Ovary (tissue), 10 donors: ENCODE measurements at places on chromosomes 6 and 20.

DNA sequence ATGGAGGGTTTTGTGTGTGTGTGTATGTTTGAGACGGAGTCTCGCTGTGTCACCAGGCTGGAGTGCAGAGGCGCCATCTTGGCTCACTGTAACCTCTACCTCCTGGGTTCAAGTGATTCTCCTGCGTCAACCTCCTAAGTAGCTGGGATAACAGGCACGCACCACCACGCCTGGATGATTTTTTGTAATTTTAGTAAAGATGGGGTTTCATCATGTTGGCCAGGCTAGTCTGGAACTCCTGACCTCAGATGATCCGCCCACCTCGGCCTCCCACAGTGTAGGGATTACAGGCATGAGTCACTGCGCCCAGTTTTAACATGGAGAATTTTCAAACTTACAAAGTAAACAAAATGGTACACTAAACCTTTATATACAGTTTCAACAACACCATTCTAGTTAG, 22.8 kb downstream of the AMD1 start:
- DNase-seq, result no peak
- H3K4me1 ChIP-seq, result no peaks in the 10 kb centered on the region
- no peaks in the 10 kb centered on the region for H3K27me3 ChIP-seq

DNA sequence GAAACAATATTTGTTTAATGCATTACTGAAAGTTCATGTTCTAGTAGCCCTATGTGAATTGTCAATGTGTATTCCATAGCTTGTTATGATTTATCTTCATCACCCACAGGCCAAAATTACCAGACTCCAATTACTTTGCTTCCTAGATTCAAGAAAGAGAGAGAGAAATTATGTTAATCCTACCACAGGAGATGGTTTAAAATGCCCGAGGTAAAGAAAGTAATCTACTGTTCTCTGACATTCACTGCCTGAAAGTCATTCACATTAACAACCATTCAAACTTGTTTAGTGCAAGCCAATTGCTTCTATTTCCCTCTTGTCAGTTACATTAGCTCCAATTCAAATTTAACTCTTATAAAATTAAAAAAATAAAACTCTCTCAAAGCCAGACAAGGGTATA, 260.4 kb upstream of the THEMIS start:
- H3K4me3 ChIP-seq, result no peak overlapping the region
- H3K27ac ChIP-seq, result no peak overlapping the region
- H3K27me3 ChIP-seq, result no peaks in the 10 kb centered on the region
- no peak for DNase-seq

- DNase-seq, result no peak
- no peaks in the 10 kb centered on the region for H3K36me3 ChIP-seq
- no peak overlapping the region for H3K4me3 ChIP-seq
- peaks cover 9% of the 10 kb centered on the region for H3K4me1 ChIP-seq
- no peak overlapping the region for H3K27ac ChIP-seq
Measured at GRCh38 chr20:38247166-38247509, 13.4 kb downstream of the KIAA1755 start.

DNA sequence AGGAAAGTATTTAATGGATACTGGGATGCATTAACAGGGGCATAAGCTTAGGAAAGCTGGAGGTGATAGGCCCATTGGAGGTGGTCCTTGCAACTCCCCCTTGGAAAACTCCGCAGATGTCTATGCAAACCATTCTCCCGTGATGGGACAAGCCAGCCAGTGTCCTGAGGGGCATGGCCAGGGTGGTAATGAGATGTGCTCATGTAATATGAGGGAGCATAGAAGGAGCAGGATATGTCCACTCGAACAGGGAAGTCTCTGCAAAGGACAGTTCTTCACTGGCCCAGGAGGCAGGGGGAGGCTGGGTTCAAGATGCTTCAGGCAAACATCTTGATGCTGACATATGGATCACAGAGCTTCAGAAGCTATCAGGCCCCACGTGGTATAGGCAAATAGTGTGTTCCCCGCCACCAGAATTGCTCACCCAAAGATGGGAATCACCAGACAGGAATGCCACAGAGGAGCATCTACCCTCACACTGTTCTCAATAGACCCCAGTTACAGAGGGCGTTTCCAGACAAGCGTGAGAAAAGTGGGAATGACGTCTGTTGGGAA, 201.6 kb upstream of the CDH4 start:
- no peak overlapping the region for H3K27ac ChIP-seq
- H3K36me3 ChIP-seq, result no peaks in the 10 kb centered on the region
- no peaks in the 10 kb centered on the region for H3K27me3 ChIP-seq
- no peak for DNase-seq

DNA sequence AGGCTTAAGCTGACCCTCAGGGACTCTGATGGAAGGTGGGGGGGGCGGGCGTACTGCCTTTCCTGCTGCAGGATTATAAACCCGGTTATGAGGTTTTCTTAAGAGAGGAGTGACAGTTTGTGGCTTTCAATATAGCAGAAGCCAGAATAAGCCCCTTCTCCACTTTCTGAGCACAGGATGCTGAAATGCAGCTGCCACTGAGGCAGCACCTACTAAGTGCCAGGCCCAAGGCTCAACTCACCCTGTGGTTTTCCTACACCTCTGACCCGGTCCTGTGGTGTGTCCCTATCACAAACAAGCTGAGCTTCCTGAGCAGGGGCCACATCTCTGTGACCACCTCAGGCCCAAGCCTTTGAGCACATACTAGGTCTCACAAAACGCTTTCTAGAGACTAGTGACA, 59.6 kb upstream of the NFATC2 start:
- no peak for DNase-seq
- H3K4me1 ChIP-seq, result no peaks in the 10 kb centered on the region
- H3K27ac ChIP-seq, result no peak overlapping the region

DNA sequence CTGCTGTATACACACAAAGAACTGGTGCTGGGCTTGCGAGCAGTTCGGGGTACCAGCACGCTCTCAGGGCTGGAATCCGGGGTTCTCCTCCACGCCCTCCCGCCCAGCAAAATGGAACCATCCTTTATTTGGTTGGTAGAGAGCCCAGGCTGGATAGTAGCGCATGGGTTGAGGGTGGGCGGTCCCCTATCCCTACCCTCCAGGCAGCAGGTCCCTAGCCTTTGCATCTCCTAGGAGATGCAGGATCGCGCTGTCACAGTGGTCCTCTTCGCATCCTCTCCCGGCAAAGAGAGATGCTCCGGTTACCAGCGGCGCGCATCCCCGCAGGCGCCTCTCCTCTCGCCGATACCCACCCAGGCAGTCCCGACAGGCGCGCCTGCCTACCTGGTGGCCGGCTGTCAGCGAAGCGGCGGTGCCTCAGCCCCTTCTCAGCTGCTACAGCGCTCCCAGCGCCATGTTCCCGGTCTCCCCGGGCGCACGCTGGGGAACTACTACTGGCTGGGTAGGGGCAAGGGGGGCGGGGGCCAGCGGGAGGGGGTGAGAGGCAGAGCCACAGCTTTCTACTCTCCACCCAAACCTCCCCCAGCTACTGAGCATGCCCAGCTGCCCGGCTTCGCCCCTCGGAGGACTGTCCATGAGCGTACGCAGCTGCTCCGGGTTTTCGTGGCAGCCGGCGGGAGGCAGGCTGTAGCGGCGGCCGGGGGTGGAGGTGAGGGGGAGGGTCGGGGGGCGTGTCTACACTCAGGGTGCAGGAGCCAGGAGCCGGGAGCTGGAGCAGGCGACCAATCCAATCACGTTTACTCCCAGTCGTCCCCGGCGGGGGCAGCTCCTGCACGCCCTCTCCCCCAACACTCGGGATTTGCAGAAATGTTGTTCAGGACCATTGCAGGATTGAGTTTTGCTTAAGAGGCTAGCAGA, at the start of gene PAK5:
PAK5 (minus strand) TSS at position 699 of the 918 bp plus-strand sequence. CDS start 194,748 bp downstream, outside the sequence.
- no peak within 1 kb of the TSS for H3K27ac ChIP-seq
- H3K36me3 ChIP-seq, result no peaks in the 10 kb centered on the region
- H3K4me3 ChIP-seq, result no peak within 1 kb of the TSS
- H3K4me1 ChIP-seq, result no peaks in the 10 kb centered on the region

DNA sequence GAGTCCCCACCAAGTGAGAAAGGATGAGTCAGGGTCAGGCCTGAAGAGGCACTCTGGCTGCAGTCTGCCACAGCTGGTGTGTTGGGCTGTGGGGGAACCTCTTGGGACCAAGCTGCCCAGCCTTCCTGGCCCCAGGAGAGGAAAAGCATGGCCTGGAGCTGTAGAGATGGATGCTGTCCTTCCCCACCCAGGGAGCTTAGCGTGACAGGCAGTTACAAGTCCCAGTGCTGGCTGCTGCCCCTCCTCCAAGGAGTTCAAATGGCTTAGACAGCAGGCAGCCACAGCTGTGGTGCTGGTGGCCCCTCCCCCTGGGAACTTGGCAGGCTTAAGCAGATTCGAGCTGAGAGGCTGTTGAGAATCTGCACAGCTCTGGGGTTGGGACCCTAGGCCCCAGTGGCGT, 253.2 kb downstream of the PLCB1 start:
- H3K4me1 ChIP-seq, result no peaks in the 10 kb centered on the region
- H3K36me3 ChIP-seq, result no peaks in the 10 kb centered on the region
- H3K27ac ChIP-seq, result no peak overlapping the region
- no peaks in the 10 kb centered on the region for H3K27me3 ChIP-seq
- no peak overlapping the region for H3K4me3 ChIP-seq

DNA sequence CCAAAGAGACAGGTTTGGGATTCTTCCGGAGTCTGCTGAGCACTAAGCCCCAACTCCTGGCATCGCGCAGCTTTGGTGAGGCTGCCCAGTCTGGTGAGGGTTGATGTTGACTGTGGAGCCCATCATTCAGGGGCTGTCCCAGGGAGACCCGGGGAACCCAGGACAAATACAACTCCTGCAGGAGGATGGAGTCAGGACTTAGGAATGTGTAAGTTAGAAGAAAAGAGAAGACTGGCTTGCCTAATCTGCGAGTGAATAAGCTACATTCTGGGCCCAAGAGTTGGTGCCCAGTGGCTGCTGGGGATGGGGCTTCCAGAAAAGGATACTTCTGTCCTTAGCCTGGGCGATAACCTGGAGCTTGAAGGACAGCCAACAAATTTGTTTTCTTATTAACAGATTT, 47.9 kb downstream of the STK35 start:
- no peak overlapping the region for H3K27ac ChIP-seq
- H3K4me1 ChIP-seq, result peaks cover 1% of the 10 kb centered on the region
- no peak overlapping the region for H3K4me3 ChIP-seq
- no peaks in the 10 kb centered on the region for H3K36me3 ChIP-seq

DNA sequence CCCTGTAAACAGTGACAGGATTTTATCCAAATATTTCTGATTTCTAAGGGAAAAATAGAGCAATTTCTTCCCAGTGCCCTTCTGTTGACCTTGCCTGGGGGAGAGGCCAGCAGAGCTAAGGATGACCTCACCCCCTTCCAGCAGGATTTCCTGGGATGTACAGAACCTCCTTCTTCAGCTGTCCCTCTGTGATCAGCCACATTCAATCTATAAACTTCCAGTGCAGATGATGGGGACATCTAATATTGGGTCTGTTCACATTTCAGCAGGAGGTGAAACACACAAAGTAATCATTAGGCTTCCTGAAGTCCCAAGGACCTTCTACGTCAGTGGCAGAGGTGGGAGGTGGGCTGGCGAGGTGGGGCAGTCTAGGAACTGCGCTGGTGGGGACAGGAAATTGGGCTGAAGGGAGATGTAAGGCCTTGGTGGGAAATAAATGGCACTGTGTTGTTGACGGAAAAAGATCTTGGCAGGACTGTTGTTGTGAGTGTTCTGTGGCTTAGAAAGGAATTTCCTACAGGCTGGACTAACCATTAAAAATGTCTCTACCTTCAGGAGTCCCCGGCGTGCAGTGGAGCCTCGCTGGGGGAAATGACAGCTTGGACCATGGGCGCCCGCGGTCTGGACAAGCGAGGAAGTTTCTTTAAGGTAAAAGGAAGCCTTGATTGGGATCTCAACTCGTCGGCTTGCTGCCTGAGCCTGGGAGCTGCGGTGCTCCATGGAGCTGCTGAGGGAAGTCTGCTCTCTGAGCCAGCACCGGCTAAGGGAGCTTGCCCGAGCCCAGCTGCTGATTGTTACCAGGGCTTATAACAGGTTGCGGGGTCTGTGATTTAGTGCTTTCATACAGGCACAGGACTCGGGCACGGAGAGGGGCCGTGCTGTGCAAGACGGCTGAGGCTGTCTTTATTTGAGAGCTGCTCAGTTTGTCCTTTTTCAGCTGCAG, 127.9 kb upstream of the NAA20 start:
- peaks cover 26% of the 10 kb centered on the region for H3K4me1 ChIP-seq
- DNase-seq, result peak; percentile 73
- H3K4me3 ChIP-seq, result peak overlapping the region; percentile 17
- no peaks in the 10 kb centered on the region for H3K36me3 ChIP-seq
- H3K27me3 ChIP-seq, result no peaks in the 10 kb centered on the region
- peak overlapping the region; percentile 90 for H3K27ac ChIP-seq

DNA sequence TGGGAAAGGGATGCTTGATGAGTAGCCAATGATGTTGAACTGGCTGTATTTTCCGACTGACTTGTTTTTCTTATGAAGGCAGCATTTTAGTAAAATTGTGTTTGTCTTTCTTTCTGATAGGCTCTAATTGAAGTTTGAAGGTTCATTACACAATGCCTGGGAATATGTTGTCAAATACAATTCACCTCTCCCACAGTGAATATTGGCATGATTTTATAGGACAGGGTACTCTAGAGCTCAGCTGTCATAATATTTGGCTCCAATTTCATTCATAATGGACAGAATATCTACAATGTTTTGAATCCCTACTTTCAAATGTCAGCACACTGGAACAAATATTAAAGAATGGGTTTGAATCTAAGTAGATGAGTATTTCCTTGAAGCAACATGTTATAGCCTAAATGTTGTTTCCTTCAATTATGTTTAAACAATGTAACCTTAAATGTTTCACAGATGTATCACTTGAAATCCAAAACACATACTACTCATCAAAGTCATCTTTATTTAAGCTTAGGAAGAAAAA, 81.4 kb downstream of the LAMA2 start:
- no peaks in the 10 kb centered on the region for H3K27me3 ChIP-seq
- H3K4me3 ChIP-seq, result no peak overlapping the region
- H3K36me3 ChIP-seq, result no peaks in the 10 kb centered on the region
- no peak for DNase-seq
- H3K4me1 ChIP-seq, result no peaks in the 10 kb centered on the region

- no peaks in the 10 kb centered on the region for H3K36me3 ChIP-seq
- H3K4me3 ChIP-seq, result no peak overlapping the region
- no peaks in the 10 kb centered on the region for H3K27me3 ChIP-seq
- H3K4me1 ChIP-seq, result no peaks in the 10 kb centered on the region
Measured at GRCh38 chr20:14264869-14265268, 72.5 kb downstream of the FLRT3 start.

- H3K27ac ChIP-seq, result no peak overlapping the region
- peaks cover 8% of the 10 kb centered on the region for H3K4me1 ChIP-seq
- no peaks in the 10 kb centered on the region for H3K36me3 ChIP-seq
- no peaks in the 10 kb centered on the region for H3K27me3 ChIP-seq
- H3K4me3 ChIP-seq, result no peak overlapping the region
- DNase-seq, result no peak
Measured at GRCh38 chr6:15398633-15399275, 152.9 kb downstream of the JARID2 start.

GRCh38 chr6:68637782-68638181, 2.7 kb downstream of the ADGRB3 start:
- H3K4me3 ChIP-seq, result no peak overlapping the region
- H3K27ac ChIP-seq, result no peak overlapping the region
- H3K36me3 ChIP-seq, result no peaks in the 10 kb centered on the region
- no peaks in the 10 kb centered on the region for H3K4me1 ChIP-seq
- no peaks in the 10 kb centered on the region for H3K27me3 ChIP-seq
